Substantia nigra (tissue), 51 donors: ENCODE measurements at places on chromosomes 7 and 10.
A peak's percentile ranks its signal among the peaks of the same experiment; 100 is the strongest.

GRCh38 chr10:75746356-75746755 is 314.9 kb downstream of the LRMDA start:
- no peak for DNase-seq

DNA sequence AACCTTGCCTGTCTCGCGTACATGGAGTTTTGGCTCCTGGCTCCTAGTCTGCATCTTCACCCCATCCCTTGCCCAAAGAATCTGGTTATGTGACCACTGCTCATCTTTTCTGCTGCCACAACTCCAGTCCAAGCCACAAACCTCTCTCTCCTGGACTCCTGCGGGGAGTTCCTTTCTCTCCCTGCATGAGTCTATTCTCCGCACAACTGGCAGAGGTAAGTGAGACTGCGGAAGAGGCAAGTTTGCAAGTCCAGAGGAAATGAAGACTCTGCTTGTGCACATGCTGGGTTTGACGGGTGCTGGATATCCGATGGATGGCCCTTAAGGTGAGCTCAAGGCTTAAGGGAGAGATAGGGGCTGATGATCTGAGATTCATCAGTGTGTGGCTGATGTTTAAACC is 61.0 kb downstream of the TRUB1 start:
- no peak for DNase-seq

DNA sequence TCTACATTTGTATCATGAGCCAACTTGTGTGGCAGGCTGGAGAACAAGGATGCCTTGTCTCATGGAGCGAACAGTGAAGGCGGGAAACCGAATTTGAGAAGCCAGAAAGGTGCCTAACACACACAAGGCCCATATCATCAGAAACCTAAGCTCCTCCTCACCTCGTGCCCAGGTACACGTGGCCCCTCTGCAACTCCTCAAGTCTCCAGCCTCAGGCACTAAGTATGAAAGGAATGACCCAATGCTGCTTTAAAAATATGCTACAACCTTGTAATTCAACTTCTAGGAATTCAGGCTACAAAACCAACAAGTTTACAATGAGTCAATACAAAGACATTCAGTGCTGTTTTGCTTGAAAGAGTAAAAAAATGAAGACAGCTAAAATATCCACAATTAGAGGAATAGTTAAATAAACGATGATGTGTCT is 95.7 kb downstream of the CDK6 start:
- DNase-seq = no peak

DNA sequence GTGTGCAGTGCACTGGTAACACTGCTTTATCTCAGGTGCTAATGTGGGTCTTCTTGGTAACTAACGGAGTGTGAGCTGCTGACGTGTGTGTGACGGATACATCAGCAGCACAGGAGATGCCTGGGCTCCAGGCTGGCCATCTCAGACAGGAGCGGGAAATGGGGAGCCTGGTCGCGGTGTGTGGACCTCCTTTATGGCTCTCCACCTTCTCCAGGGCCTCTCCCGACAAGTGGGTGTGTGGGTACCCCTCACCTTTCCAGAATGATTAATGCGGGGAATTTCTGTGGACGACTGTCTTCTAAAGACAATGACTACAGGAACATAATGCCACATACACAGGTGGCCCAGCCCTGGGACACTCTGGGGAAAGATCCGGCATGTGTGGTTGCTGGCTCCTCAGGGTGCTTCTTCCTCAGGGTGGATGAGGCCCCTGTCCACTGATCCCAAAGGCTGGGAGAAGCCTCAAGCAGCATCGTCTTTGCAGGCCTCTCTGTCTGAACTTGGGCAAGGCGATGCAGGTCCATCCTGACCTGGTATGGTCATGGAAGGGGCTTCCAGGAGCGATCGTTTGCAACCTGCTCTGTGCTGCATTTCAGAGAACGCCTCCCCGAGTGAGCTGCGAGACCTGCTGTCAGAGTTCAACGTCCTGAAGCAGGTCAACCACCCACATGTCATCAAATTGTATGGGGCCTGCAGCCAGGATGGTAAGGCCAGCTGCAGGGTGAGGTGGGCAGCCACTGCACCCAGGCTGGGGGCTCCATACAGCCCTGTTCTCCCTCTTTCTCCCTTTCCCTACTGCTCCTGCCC is 20.3 kb upstream of the CSGALNACT2 start:
- DNase-seq = no peak

DNA sequence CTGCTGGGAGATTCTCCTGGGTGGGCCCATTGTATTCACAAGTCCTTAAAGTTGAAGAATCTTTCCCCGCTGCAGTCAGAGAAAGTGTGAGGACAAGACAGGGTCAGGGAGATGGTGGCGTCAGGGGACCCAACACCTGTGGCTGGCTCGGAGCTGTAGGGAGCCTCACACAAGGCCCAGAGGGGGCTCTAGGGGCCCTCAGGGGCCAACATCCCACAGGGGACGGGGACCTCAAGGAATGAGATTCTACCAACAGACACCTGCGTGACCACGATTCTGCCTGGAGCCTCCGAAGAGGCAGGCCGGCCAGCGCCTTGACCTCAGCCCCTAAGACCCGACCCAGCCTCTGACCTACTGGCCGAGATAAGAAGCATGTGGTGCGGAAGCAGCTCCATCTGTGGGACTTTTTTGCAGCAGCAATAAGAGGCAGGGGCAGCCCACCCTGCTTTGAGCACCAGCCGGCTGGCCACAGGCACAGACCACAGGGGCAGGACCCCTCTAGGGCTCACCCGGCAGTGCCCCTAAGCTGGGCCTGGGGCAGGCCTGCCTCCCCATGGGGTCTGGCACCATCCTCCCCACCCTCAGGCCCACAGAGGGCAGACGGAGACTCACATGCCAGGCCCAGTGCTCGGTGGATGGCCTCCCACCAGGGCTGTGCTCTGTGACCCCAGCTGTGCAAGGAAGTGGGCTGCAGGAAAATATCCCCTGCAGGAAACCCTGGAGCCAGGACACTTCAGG is 13.2 kb downstream of the RASGEF1A start:
- no peak for DNase-seq

- no peak for DNase-seq
Observed at GRCh38 chr10:132326925-132327324, 5.1 kb upstream of the LRRC27 start.

DNA sequence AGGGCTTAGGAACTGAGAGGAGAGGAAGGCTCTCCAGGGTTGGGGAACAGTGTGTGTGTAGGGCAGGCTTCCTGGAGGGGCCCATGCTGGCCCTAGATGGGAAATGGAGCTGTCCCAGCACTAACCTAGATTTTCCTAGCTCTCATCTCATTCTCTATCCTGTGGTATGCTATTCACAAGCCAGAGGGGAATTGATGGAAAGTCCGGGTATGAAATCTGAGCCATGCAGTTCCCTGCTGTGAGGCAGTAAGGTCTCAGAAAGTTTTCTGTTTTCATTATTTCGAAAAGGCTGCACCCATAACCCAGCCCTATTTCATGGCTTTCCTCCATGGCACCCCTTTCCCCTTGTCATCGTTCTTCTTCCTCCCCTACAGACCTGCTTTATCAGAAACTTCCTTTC is 220.3 kb downstream of the RPS24 start:
- no peak for DNase-seq

DNA sequence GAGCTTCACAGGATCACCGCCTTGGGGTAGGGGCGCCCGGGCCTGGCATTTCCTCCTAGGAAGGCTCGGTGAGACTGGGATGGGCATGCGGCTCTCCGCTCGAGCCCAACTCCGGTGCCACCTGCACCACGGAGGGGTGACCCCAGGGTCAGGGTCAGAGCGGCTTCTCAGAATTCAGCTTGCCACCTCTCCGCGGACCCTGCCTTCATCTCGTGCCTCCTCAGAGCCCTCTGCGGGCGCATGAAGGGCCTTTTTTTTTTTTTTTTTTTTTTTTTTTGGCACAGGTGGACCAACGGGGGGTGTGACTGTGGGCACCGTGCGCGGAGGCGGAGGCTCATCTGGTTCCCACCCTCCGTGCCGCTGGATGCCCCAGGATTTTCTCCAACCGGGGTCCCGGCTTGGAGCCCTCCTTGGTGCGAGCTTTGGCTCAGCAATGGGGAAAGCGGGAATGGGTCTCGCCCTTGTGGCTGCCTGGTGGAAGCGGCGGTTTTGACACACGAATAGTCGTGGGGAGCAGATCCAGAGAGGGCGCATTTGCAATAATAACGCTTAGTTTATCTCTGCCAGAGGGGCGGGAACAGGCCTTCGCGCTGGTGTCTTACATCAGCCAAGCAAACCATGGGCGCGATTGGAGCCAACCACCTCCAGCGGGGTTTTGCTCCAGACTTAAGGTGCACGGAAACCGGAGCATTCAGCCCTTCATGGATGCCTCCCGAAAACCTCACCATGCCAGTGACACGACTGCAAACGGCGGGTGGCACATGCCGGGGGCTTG is 5.0 kb upstream of the TNRC18 start:
- peak; percentile 42 for DNase-seq

GRCh38 chr10:48943096-48943495 is 3.5 kb upstream of the LRRC18 start:
- DNase-seq = no peak

GRCh38 chr10:113552701-113553100 is at the start of gene HABP2:
Gene HABP2, plus strand, starts transcription at chr10:113553053. Its CDS starts 69 bp downstream, at chr10:113553122.
- DNase-seq = no peak

DNA sequence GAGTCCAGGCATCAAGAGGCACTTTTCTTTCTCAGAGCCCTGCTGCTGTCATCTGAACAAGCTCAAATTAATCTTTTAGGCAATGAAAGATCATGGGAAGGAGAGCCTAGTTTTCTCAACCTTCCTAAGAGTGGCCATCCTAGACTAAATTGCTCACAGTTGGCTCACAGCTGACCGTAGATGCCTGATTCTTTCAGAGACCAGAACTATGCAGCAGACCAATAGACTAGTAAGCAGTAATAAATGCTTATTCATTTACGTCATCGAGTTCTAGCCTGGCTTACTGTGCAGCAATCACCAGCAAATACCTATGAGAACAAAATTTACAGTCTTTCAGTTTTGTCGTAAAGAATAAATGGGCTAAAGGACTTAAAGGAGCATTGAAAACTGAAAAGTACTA is 602.9 kb upstream of the GHITM start:
- no peak for DNase-seq

DNA sequence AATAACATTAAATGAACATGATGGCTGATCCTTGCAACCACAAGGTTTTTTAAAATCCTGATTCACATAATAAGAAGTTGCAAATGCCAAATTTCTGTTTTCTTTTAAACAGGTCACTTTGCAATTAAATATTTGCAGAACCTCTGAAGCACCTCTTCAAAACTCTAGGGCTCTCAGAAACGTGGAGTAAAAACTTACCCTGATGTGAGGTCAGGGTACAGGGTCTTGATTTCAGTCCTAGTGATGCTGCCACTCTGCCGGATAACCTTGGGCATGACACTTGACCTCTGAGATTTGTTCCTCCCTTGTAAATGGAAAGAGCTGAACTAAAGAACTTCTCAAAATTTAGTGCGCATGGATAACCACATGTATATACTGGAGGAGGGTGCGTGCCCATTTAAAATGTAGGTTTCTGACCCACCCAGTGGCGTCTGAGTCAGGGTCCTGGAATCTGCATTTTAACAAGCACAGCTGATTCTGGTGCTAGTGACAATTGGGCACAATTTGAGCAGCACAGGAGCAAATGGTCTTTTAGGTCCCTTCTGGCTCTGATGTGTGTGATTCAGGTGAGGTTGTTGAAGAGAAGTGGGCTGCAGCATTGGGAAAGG is 35.5 kb upstream of the TNPO3 start:
- no peak for DNase-seq

- DNase-seq = no peak
Observed at GRCh38 chr7:107882766-107883165, 8.2 kb upstream of the DLD start.

GRCh38 chr7:134865001-134865845 is 85.8 kb downstream of the CALD1 start:
- DNase-seq = no peak

DNA sequence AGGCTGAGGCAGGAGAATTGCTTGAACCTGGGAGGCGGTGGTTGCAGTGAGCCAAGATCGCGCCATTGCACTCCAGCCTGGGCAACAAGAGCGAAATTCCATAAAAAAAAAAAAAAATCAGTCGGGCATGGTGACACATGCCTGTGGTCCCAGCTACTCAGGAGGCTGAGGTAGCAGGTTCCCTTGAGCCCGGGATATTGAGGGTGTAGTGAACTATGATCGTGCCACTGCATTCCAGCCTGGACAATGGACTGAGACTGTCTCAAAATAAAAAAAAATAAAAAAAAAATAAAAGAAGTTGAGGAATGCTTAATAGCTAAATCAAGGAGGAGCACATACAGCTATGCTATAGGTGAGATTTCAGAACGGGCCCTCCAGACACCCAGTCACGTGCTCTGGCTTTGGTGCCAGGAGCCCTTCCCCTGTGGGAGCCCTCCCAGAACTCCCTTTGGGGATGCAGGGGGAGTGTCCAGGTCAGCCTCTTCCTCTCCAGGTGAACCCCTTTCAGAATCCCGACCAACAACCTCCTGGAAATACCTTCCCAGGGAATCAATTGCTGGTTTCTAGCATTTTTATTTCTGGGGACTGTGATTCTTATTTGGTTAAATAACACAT is 42.9 kb upstream of the CTBP2 start:
- DNase-seq = no peak

DNA sequence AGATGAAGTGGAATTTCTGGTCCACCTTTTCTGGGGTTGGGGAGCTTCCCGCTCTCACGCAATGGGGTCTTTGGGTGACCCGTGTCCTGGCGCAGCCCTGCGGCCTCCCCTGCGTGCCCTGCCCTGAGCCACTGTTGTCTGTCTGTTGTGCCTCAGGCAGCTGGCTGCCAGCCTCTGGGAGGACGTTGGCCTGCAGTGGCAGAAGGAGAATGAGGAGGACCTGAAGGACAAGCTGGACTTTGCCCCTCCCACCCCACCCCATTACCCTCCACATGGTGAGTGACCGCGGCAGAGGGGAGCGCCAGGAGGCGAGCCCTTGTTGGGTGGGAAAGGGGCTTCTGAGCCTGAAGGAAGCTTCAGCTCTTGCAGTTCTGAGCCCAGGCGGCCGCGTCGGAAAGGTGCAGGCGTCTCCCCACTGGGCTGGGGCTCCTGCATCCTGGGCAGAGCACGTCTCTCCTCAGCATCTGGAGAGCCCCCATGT is 14.2 kb upstream of the PRKAR1B start:
- no peak for DNase-seq

DNA sequence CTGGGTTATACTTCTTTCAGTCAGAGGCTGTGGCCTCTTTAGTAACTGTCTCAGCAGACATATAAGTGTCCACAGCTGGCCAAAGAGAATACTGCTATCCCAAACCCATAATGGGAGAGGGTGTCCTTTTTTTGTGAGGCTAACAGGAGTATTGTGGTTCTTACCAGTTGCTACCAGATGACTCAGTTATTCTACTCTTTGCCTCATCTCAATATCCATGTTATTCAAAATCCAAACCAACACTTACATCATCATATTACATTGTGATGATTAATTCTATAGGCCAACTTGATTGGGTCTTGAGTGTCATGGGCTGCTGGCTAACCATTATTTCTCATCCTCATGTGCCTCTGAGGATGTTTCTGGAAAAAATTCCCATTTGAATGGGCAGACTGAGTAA is 120.9 kb downstream of the TMEM168 start:
- no peak for DNase-seq

DNA sequence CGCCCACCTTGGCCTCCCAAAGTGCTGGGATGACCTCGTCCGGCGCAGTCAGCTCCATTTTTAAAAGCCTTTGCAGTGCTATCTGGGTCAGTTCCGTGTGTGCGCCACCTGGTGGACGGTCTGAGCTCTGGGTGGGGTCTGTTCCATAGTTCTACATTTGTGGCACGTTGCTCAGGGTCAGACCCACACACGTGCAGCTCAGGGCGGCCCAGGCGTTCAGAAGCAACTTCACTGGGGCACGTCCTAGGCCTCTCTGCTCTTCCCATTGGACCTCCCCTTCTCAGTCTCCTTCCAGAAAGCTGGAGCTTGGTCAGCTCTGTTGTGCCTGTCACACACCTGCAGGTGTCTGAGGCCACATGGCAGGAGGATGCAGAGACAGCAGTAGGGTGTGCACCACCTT is 137.9 kb downstream of the DNAJB6 start:
- no peak for DNase-seq
